NCI-H2107 (cell line): ENCODE measurements at places on chromosomes 11 and 22.

GRCh38 chr11:80188076-80188627 is 747.3 kb upstream of the TENM4 start:
- DNase-seq, result no peak

GRCh38 chr11:102318469-102318868 is 1.2 kb downstream of the BIRC3 start:
- no peak for DNase-seq

GRCh38 chr22:39471381-39472141 is 14.7 kb downstream of the MGAT3 start:
- no peak for DNase-seq

DNA sequence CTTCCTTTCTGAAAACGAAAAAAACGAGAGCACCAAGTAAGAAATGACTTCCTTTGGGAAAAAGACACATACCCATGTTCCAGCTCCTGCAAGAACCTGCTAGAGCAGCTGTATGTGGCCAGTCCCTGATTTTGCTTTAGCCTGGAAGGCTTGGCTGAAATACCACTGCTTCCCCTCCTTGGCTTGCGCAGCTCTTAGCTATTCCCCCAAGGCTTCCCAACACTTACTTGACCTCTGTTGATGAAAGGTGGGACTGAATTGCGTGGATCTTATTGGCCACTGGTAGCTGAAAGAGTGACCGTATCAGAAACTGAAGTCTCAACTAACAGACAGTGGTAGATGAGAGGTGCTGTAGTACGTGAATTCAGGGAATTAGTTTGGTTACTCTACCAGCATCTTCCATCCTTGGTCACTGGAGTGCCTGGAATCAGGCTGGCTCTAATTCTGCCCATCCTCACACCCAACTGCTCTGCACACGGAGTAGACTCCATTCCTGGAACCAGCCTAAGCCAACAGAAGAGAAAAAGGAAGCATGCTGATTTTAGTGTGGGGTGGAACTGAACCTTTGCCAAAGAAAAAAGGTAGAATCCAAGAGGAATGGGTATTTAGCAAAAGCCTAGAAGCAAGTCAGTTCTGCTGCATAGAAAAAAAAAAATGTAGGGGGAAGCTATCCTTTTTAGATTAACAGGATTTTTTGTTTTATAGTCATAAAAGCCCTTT is 73.8 kb upstream of the CRTAM start:
- no peak for DNase-seq

GRCh38 chr11:115930886-115931547 is 426.8 kb upstream of the CADM1 start:
- DNase-seq, result no peak

DNA sequence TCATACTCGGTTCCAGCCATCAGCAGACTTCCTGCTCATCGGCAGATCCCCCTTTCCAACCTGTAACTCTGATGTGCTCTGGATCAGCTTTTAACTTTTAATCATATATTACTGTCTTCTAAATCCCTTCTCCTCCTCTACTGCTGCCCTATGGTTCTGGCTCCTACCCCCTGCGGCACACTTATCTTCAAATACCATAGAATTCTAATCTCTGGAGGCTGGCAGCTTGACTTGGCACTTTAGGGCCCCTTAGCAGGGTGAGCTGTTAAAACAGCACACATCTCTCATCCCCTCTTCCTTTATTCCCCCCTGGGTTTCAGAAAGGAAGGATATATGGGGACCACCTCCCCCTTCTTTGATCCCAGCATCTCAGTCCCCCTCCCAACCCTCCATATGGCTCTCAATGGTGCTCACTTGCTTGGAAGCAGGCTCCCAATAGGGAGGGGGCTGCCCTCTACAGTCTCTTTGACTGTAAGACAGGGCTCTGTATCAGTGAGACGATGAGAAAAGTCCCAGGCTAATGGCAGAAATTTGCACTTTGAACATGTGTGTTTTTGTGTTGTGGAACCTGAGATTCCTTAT is 4.4 kb upstream of the CNTF start:
- DNase-seq, result no peak

- DNase-seq, result no peak
Observed at GRCh38 chr11:35811783-35812182, 132.1 kb upstream of the LDLRAD3 start.

- DNase-seq, result peak; percentile 42
Observed at GRCh38 chr11:128884703-128885338, 6.3 kb upstream of the KCNJ5 start.

GRCh38 chr11:46658259-46658658 is 40.9 kb downstream of the ATG13 start:
- DNase-seq, result no peak

DNA sequence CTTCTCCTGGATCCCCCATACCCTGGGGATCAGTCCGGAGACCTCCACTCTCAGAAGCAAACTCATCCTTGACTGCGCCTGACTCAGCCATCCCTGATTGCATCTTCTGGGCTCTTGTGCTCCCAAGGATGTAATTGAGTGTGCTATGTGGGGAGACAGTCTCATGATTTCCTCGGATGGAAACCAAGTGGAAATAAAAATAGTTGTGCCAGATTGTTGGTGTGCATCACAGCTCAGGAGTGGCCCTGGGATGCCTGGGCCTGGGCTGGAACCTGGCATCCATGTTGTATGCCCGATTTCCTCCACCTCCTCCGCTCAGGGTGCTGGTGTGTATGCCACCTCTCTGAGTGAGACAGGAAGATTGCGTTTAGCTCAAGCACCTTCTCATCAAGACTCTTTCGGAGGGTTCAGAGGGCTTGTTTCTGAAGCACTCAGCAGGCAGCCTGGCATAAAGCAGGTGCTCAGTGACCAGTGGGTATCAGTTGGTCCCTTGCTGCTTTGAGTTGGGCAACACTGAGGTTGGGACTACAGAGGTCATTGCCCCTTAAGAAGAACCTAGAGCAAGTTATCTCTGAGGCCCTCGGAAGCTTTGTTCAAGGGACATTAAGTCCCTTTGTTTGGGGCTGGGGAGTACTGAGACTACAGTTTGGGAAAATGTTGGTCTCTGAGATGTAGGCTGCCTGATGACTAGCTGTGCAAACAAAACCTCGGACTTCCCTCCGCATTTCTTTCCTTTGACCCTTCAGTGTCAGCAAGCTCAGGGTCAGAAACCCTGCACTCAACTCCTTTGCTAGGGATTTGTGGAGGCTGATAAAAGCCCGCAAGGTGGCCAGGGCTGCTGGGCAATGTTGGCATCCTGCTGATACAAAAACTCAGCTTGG is 24.8 kb upstream of the MICAL2 start:
- no peak for DNase-seq

- no peak for DNase-seq
Observed at GRCh38 chr11:20035701-20036601, 124.3 kb downstream of the DBX1 start.

GRCh38 chr22:37607010-37607934 is 1.4 kb upstream of the GGA1 start:
- peak; percentile 51 for DNase-seq

- no peak for DNase-seq
Observed at GRCh38 chr11:106917973-106918372, 100.3 kb downstream of the GUCY1A2 start.

DNA sequence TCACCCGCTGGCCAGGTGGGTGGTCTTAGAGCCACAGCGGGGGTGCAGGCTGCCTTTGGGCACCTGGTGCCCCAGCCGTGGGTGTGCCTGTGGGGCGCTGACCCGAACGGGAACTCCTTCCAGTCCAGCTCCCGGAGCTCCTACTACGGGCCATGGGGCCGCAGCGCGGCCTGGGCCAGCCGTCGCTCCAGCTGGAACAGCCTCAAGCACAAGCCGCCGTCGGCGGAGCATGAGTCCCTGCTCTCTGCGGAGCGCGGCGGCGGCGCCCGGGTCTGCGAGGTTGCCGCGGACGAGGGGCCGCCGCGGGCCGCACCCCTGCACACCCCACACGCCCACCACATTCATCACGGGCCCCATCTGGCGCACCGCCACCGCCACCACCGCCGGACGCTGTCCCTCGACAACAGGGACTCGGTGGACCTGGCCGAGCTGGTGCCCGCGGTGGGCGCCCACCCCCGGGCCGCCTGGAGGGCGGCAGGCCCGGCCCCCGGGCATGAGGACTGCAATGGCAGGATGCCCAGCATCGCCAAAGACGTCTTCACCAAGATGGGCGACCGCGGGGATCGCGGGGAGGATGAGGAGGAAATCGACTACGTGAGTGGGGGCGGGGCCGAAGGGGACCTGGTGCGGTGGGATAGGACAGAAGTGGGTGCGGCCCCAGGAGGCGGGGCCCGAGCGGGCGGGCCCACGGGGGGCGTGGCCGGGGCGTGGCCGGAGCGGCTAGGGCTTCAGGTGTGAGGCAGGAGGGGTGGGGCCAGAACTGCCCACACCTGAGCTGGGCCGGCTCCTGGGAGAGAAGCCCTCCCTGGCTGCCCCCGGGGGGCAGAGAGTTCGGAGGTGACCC is 91.5 kb downstream of the CACNA1I start:
- no peak for DNase-seq

- DNase-seq, result no peak
Observed at GRCh38 chr11:130437848-130438247, 9.4 kb upstream of the ADAMTS8 start.

DNA sequence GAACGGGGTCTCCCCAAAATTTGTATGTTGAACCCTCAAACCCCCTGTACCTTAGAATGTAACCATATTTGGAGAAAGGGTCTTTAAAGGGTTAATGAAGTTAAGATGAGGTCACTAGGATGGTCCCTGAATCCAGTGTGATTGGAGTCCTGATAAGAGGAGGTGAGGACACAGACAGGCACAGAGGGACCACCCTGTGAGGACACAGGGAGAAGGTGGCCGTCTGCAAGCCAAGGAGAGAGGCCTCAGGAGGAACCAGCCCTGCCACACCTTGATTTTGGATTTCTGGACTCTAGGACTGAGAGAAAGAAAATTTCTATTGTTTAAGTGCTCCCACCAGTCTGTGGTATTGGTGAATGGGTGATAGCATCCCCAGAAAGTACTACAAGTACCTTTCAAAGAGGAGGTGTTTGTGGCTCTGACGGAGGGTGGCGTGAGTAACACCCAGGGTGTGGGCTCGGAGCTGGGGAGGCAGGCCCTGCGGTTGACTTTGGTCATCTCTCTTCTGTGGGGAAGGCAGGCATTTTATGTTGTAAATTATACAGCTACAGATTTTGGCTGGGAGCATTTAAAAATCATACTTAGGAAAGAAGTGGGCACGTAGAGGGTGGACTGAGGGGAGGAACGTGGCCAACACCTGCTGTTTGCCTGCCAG is 13.8 kb downstream of the MRGPRF start:
- no peak for DNase-seq

DNA sequence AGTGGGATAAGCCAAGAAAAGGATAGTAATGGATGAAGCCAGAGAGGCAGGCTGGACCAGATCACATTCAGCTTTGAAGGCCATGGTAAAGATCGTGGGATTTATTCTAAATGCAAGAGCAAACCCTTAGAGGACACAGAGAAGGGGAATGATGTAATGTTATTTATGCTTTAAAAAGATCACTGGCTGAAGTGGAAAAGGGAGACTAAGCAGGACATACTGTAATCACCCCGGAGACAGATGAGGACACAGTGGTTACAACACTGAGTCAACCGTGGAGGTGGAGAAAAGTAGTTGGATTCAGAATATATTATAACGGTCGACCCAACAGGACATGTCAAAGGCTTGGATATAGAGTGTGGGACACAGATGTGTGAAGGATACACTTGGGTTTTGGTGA is 38.5 kb downstream of the CDON start:
- DNase-seq, result no peak

GRCh38 chr11:73297231-73297590 is 10.9 kb upstream of the ARHGEF17 start:
- DNase-seq, result no peak

- DNase-seq, result no peak
Observed at GRCh38 chr22:50403701-50404101, 60.6 kb downstream of the PPP6R2 start.

- DNase-seq, result no peak
Observed at GRCh38 chr22:47328550-47329243, 566.2 kb downstream of the TBC1D22A start.

DNA sequence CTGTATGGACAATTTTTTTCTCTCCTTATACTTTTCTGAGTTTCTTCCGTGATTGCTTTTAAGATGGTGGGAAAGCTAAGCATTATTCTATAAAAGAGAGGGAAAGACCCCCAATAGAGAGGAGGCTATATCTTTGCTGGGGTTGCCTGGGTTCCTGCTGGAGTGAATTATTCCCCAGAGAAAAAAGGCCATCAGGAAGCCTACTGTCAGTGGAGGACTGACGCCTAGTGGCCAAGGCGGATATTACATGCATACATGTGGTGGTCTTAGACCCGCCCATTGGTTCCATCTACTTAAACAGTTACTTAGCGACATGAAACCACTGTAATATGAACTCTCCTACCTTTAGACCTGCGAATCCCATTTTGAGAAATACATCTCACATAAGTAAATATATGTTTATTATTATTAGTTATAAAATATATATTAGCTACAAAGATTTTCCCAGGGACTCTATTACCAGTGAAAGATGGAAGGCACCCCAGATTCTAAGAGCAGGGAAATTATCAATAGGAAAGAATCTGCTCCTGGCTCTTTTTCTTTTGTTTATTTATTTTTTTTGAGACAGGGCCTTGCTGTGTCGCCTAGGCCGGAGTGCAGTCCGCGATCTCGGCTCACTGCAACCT is 15.7 kb upstream of the PGA3 start:
- DNase-seq, result peak; percentile 62

GRCh38 chr11:16750417-16750816 is 12.0 kb downstream of the C11orf58 start:
- DNase-seq, result no peak

DNA sequence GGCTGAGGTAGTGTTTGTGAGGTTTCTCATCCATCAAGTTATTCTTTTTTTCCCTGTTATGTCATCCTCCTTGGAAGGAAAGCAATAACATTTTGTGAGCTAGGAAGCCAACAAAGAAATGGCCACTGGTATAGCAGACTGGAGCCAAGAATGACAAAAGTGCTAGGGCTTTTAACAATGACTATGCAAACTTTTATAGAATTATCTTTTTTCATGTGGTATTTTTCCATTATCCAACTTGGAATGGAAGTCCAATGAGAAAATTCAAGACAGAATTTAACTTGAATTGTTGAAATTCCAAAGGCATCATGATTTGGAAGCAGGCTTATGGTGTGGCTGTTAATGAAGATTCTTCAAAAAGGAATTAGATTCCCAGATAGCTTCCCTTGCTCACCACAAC is 216.4 kb upstream of the PDGFD start:
- DNase-seq, result no peak

DNA sequence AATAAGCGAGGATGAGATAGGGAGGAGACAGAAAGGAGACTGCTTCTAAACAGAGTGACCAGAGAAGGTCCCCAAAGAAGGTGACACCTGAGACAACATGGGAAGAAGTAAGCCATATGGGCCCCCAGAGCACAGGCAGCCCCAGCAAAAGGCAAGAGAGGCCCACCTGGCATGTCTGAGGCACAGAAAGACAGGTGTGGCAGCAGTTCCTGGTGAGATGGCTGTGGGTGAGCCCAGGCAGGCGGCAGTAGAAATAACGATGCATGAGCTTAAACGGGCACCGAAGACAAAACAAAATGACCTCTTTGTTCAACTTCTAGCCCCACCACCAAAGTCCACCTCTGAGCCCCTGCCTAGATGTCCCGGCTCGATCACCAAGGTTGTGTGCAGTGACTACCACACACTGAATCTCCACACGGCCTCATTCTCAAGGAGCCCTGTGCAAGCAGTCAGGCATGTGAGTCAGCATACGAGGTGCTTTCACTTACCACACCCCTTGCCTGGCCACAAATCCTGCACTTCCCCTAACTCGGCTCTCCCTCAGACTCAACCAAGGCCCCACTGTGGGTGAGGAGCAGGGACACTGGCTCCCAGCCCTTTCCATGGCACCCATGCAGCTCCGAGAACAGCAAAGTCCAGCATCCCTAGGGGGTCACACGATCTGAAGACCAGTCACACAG is 77.6 kb downstream of the PACSIN2 start:
- no peak for DNase-seq
